Aortic smooth muscle cell (primary cell): ENCODE measurements at places on chromosomes 3 and 15. TPM values are rescaled to one million over a fixed set of nuclear protein-coding genes. Genes with fewer than 3 reads are reported as not detected.

The RTF1 gene
- 15.9 and 19.3 TPM in 2 replicates for total RNA-seq

The GASK1A gene
- total RNA-seq, result 0.62 and 0.92 TPM in 2 replicates

The GP5 gene
- 0.26 and 0.44 TPM in 2 replicates for total RNA-seq

The SLITRK3 gene
- total RNA-seq, result 0.19 TPM in 1 of 2 replicates, not detected in the other

The ARGFX gene
- total RNA-seq, result not detected in 2 replicates

The SI gene
- not detected in 2 replicates for total RNA-seq

The TRIP4 gene
- total RNA-seq, result 11.3 and 11.4 TPM in 2 replicates

The WNT5A gene
- total RNA-seq, result 39.0 and 85.9 TPM in 2 replicates

The DNAJA4 gene
- 2.1 and 3.0 TPM in 2 replicates for total RNA-seq

The FEZF2 gene
- total RNA-seq, result not detected in 2 replicates

The ST8SIA2 gene
- total RNA-seq, result not detected in 2 replicates

The ETFA gene
- 140 and 145 TPM in 2 replicates for total RNA-seq

The TRMT10C gene
- 19.3 and 22.5 TPM in 2 replicates for total RNA-seq

The PLIN1 gene
- 0.12 and 0.26 TPM in 2 replicates for total RNA-seq

The DOCK3 gene
- total RNA-seq, result 0.25 and 0.53 TPM in 2 replicates

The CAPN3 gene
- total RNA-seq, result 2.2 and 2.7 TPM in 2 replicates

The CFAP100 gene
- total RNA-seq, result not detected in 2 replicates

The NUTM1 gene
- not detected in 2 replicates for total RNA-seq

The FSIP1 gene
- total RNA-seq, result 1.2 and 1.5 TPM in 2 replicates

The RPL35A gene
- 538 and 687 TPM in 2 replicates for total RNA-seq

The SLC12A1 gene
- not detected in 2 replicates for total RNA-seq

The CPN2 gene
- total RNA-seq, result not detected in 2 replicates

The LRRC3B gene
- total RNA-seq, result not detected in 2 replicates

The PRR20G gene
- not detected in 2 replicates for total RNA-seq

The TGM4 gene
- total RNA-seq, result 0.13 TPM in 1 of 2 replicates, not detected in the other

The KBTBD8 gene
- 22.3 and 38.1 TPM in 2 replicates for total RNA-seq

The CHDH gene
- under 0.01 and 0.06 TPM in 2 replicates for total RNA-seq

The CHRNA7 gene
- 1.4 and 5.3 TPM in 2 replicates for total RNA-seq

The MYO5A gene
- 76.2 and 94.8 TPM in 2 replicates for total RNA-seq

The GOLGA6L4 gene
- total RNA-seq, result 0.92 and 1.4 TPM in 2 replicates

The SLC24A5 gene
- total RNA-seq, result not detected in 2 replicates

The ZBTB11 gene
- total RNA-seq, result 19.7 and 20.9 TPM in 2 replicates
